Left lobe of liver (tissue), 2 donors: ENCODE measurements at places on chromosomes 2 and 18. TPM values are rescaled to one million over a fixed set of nuclear protein-coding genes. Genes with fewer than 3 reads are reported as not detected.
A peak's percentile ranks its signal among the peaks of the same experiment; 100 is the strongest.

GRCh38 chr18:26840965-26841364, 24.5 kb downstream of the AQP4 start:
- DNase-seq = no peak

DNA sequence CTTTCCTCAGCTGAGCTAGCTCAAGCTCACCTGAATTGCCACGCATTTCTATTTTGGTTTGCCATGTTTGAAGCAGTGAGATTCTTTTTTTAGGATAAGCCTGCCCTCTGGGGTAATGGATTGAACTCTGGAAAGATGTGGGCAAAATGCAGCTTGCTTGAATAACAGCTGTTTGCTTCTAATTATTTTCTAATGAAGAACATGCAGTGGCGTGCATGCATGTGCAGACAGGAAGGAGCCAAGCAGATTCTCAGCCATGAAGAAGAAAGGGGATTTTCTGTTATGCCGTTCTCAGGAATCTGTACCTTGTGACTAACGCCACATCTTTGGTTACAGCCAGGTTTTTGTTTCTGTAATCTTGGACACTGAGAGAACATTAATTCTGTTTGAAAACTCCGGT, 171.2 kb downstream of the ANTXR1 start:
- DNase-seq = no peak

GRCh38 chr2:168599738-168600137, 143.7 kb downstream of the CERS6 start:
- DNase-seq = no peak

GRCh38 chr18:3972291-3972930, 482.7 kb downstream of the DLGAP1 start:
- DNase-seq = no peak

DCDC2C gene
- not detected for total RNA-seq

IL1A gene
- total RNA-seq = not detected

- no peak for DNase-seq
Observed at GRCh38 chr2:41784496-41784895, 263.3 kb upstream of the PKDCC start.

LBX2 gene
- total RNA-seq = 7.7 TPM

EDAR gene
- 1.8 TPM for total RNA-seq

DNA sequence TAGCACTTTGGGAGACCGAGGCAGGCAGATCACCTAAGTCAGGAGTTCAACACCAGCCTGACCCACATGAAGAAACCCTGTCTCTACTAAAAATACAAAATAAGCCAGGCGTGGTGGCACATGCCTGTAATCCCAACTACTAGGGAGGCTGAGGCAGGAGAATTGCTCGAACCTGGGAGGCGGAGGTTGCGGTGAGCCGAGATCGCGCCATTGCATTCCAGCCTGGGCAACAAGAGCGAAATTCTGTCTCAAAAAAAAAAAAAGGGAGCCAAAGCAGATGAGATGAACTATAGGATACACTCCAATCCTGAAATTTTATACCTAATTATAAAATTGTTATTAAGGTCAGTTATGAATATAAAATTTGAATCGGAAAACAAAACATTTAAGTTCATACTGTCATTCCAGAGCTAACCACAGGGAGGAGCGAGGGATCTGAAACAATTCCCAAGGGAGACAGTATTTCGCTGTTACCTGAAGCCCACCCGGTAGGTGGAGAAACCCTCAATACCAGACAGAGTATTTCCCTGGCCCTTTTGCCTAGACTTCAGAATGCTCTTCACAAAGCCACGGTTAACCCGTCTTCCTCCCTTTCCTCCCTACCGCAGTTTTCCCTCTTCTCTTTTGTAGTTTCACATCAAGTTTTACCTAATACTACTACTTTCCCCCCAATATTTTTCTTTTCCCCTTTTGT, 1.4 kb downstream of the PPM1G start:
- DNase-seq = no peak

- DNase-seq = no peak
Observed at GRCh38 chr2:17148407-17149145, 369.7 kb downstream of the RAD51AP2 start.

- no peak for DNase-seq
Observed at GRCh38 chr18:41972067-41972925, 17.3 kb downstream of the PIK3C3 start.

CHST9 gene
- total RNA-seq = 3.1 TPM

GRCh38 chr2:3146772-3147650, 230.6 kb downstream of the EIPR1 start:
- DNase-seq = no peak

DNA sequence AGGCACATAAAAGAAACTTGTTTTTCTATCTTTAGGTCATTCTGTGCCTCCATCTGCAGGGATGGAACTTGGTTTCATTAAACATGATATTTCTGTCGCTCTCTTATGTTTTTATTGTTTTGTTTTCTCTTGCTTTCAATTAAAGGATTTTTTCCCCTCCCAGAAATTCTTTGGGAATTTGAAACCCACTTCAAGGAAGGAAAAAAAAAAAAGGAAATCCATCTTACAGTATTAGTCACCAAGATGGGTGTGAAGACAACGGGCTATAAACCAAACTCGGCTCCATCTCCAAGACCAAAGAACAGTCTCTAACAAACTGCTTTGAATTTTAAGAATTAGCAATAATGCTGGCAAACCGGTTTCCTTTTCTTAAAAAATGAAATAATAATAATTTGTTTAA, 244.1 kb downstream of the BCL11A start:
- DNase-seq = no peak

KDM3A gene
- 12.9 TPM for total RNA-seq

DNA sequence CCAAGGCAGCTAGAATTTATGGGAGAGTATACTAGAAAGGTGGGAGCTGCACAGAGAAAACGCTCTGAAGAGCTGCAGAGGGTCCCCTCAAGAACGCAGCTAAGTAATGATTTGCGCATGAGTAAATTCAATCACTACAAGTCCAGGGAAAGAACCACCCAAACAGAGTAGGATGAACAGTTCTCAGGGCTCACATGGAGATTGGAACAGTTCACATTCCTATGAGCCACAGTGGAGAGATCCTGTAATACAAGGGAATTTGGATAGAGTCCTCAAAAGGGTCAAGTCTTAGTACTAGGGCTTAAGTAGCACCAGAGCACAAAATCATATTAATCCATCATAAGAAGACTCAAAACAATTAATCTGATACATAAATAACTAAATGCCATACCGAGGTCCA, 12.7 kb downstream of the OLA1 start:
- no peak for DNase-seq

GRCh38 chr18:9403795-9404564, 69.4 kb downstream of the TWSG1 start:
- no peak for DNase-seq

- no peak for DNase-seq
Observed at GRCh38 chr2:230202430-230203109, 17.2 kb downstream of the SP110 start.

- DNase-seq = no peak
Observed at GRCh38 chr2:88842656-88843460, 151.4 kb downstream of the RPIA start.

TMEM198 gene
- total RNA-seq = 2.1 TPM

DNA sequence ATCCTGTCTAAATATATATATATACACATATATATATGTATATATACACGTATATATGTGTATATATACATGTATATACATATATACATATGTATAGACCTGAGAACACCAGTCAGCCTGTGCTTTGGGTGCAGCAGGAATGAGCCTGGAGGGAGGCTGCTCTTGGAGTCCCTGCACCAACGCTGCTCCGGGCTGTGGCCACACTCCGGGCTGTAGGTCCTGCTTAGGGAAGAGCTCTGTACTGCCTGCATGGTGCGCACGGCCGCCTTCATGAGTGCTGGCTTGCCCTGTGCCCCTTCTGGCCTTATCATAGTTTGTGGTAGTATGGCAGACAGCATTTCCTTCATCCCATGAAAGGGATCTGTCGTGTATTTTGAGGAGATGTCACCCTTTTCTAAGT, 360.9 kb downstream of the TDRD15 start:
- DNase-seq = no peak

BCL2 gene
- 1.0 TPM for total RNA-seq

- DNase-seq = no peak
Observed at GRCh38 chr2:150282357-150282756, 205.1 kb downstream of the RND3 start.

GRCh38 chr2:98127229-98127989, 40.4 kb downstream of the VWA3B start:
- DNase-seq = no peak

GRCh38 chr18:45255197-45255890, 359.9 kb upstream of the SLC14A2 start:
- DNase-seq = no peak

DNA sequence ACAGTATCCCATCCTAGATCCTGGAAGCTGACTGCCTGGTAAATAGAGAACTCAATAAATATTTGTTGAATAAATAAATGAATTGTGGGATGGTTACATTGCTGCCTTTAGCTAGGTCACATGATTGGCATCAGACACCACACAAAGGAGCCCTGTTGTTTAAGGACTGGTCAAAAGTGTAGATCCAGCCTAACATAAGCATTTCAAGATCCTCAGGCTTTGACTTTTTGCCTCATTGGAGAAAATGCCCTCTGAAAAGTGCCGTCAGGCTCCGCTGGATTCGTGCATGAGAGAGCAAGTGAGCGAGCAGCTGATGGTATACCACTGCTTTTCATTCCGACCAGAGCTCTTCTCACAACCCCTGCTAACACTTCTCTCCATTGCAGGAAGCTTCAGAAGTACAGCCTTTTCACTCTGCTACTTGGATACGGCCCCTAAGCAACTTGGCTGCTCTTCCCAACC, 1.3 kb upstream of the ZNF24 start:
- peak; percentile 57 for DNase-seq

DNA sequence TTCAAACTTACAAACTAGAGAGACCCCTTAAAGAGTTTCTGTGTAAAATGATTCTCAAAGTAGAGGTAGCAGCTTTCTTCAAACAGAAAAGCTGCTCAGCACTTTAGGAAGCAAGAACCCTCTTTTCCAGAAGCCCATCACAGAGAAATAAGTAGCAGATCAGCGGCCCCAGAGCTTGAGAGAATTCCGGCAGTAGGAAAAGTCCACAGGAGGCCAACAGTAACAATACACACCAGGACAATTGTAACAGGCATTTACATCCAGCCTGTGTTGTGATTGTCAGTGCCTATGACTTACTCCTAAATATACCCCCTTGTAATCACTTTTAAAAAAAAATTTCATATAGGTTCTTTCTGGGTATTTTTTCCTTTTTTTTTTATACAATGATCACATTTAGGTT, 161.4 kb upstream of the ACVR2A start:
- DNase-seq = no peak

GALNT13 gene
- total RNA-seq = not detected

DNA sequence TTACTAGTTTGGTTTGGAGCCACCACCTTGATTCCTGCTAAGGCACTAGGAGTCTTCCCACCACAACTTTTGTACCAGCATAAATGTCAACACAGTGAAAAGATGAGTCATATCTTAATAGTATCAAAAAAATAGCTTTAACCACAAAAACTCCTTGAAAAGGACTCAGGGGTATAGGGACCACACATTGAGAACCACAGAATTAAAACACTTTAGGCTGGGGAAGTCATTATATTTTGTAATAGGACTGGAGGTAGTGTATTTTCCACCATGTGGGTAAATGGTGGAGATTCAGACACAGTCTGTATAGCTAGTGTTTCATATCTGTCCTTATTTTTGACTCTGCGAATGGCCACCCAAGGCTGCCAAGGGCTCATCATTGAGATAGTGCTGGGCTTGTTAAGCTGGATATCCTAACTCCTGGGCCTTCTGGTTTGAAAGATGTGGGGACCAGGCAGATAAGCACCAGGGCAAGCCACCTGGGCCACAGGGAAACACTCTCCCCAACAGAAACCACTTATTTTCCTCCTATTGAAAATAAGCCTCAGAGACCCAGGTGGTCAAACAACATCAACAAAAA, 19.1 kb upstream of the FHL2 start:
- DNase-seq = no peak

DNA sequence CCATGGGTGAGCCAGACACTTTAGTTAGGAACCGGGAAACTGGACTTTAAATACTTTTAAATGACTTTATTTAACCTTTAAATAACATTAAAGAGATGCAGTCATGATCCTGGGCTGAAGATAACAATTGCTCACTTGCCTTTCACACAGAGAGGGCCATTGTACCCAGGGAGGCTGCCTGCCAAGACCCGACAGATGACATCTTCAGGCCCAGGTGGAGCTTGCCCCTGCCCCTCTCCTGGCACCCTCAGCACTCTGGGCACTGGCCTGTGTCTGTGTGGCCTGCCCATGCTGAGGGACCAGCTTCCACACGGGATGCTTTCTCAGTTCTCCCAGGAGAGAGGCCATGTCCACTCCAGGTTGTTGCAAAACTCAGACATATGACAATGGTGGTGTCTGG, 216.4 kb upstream of the MYT1L start:
- no peak for DNase-seq

DNA sequence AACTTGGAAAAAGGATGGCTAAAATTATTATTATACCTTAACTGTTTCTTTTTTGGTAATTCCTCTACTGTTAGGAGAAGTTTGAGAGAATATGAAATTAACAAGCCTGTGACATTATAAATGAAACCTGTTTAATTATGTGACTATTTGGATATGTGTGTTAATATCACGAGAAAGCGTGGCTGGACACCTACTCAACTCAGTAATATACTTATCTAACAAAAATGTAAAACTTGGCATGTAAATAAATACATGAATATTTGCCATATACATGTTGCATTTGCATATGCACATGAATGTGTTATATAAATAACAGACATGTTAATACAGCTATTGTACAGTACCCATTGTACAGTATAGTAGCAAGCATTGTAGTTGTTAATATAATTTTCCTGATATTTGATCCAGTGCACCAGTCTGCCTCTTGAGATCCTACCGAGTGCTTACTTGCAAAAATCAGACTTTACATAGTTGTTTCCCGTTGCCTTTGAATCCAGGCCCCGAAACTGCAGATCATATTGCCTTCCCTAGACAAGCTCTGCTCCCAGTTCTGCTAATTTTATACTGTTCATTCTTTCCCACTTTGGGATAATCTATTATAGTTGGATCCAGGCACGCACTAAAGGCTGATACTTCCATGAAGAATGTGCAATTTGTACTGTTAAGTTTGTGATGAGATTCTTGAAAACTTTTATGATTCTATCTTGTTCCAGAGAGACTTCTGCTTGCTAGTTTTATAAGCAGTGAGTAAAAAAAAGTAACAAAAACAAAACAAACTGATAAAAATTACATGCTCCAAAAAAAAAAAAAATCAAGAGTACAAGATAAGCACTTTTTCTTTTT, 395.6 kb downstream of the ARHGAP15 start:
- DNase-seq = no peak

SLC19A3 gene
- total RNA-seq = 14.6 TPM

GRCh38 chr2:221943076-221943810, 355.6 kb downstream of the PAX3 start:
- no peak for DNase-seq

ZNF892 gene
- 1.3 TPM for total RNA-seq
